Prostate gland (tissue), 2 donors: ENCODE measurements at places on chromosomes 11 and 22. TPM values are rescaled to one million over a fixed set of nuclear protein-coding genes. Genes with fewer than 3 reads are reported as not detected.

APOL6 gene
- total RNA-seq, result 8.7 TPM

DNA sequence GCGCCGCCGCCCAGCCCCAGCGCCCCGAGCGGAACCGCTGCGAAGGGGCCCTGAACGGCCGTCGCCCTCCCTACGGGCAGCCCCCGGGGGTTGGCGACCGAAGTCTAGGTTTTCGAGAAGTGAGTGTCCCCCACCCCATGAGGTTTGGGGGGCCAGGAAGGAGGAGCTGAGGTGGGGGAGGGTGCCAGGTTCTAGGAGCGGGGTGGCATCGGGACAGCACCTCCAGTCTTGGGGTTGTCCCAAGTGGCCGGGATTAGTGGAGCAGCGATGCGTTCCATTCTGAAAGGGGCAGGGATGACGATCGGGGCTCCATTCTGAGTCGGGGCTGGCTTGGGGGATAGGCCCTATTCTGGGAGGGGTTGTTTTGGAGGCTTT, 408 bp downstream of the PPP2R5B start:
- no peaks in the 10 kb centered on the region for H3K27me3 ChIP-seq
- peaks cover 7% of the 10 kb centered on the region for H3K4me1 ChIP-seq
- peak overlapping the region; percentile 97 for H3K4me3 ChIP-seq

- no peak overlapping the region for H3K27ac ChIP-seq
- DNase-seq, result no peak
- no peaks in the 10 kb centered on the region for H3K4me1 ChIP-seq
- no peaks in the 10 kb centered on the region for H3K36me3 ChIP-seq
Measured at GRCh38 chr11:120141768-120142423, 4.0 kb upstream of the TRIM29 start.

GRCh38 chr11:110314366-110315095, 18.1 kb upstream of the RDX start:
- H3K4me3 ChIP-seq, result no peak overlapping the region
- no peaks in the 10 kb centered on the region for H3K27me3 ChIP-seq
- no peak for DNase-seq
- no peaks in the 10 kb centered on the region for H3K4me1 ChIP-seq
- no peak overlapping the region for H3K27ac ChIP-seq

KRTAP5-1 gene
- not detected for total RNA-seq

- H3K27ac ChIP-seq, result no peak overlapping the region
- H3K4me3 ChIP-seq, result no peak overlapping the region
- no peaks in the 10 kb centered on the region for H3K27me3 ChIP-seq
- DNase-seq, result no peak
- H3K36me3 ChIP-seq, result no peaks in the 10 kb centered on the region
Measured at GRCh38 chr22:36274531-36274930, 21.6 kb downstream of the APOL1 start.

GRCh38 chr11:104324276-104324675, 160.3 kb upstream of the PDGFD start:
- H3K4me1 ChIP-seq, result no peaks in the 10 kb centered on the region
- H3K27ac ChIP-seq, result no peak overlapping the region
- no peaks in the 10 kb centered on the region for H3K27me3 ChIP-seq
- H3K4me3 ChIP-seq, result no peak overlapping the region
- DNase-seq, result no peak

DNA sequence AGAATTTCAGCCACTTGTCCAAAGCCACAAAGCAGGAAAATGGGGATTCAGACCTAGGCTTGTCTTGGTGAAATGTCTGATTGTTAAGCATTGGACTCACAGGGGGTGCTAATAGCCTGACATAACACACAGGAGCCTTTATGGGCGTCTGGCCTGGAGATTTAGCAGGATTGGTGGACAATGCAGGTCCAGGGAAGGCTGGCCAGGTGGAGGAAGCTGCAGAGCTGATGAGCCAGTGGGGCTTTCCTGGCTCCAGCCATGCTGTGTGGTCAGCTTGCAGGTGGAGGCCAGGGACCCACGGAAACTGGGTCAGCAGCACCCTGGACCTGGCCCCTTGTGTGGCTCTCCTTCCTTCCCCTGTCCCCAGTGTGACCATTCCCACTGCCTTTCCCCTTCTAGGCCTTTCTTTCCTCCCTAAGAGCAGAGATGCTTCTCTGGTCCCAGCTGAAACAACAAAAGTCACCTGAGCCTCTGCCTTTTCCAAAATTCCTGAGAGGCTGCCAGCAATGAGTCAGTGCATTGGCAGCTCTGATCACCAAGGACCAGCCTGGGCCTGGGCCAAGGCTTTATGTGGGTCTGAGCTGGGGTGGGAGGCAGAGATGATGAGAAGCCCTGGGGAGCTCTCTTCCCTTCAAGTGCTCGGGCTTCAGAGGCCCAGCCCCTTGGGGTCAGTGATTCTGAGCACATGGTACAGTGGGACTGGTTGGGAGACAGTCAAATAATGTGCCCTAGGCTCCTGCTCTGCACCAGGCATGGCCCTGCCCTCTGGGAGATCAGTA, 85.2 kb downstream of the CCDC81 start:
- peak overlapping the region; percentile 50 for H3K27ac ChIP-seq
- DNase-seq, result peak; percentile 56
- no peaks in the 10 kb centered on the region for H3K27me3 ChIP-seq
- no peak overlapping the region for H3K4me3 ChIP-seq
- no peaks in the 10 kb centered on the region for H3K36me3 ChIP-seq

GRCh38 chr11:104352036-104352435, 188.1 kb upstream of the PDGFD start:
- no peak for DNase-seq
- no peak overlapping the region for H3K4me3 ChIP-seq
- no peaks in the 10 kb centered on the region for H3K36me3 ChIP-seq

GRCh38 chr22:44618400-44618799, 83.6 kb upstream of the PRR5 start:
- no peak for DNase-seq
- H3K4me3 ChIP-seq, result no peak overlapping the region
- H3K4me1 ChIP-seq, result no peaks in the 10 kb centered on the region
- no peaks in the 10 kb centered on the region for H3K27me3 ChIP-seq
- no peak overlapping the region for H3K27ac ChIP-seq
- no peaks in the 10 kb centered on the region for H3K36me3 ChIP-seq

PCNX3 gene
- total RNA-seq, result 32.0 TPM

DNA sequence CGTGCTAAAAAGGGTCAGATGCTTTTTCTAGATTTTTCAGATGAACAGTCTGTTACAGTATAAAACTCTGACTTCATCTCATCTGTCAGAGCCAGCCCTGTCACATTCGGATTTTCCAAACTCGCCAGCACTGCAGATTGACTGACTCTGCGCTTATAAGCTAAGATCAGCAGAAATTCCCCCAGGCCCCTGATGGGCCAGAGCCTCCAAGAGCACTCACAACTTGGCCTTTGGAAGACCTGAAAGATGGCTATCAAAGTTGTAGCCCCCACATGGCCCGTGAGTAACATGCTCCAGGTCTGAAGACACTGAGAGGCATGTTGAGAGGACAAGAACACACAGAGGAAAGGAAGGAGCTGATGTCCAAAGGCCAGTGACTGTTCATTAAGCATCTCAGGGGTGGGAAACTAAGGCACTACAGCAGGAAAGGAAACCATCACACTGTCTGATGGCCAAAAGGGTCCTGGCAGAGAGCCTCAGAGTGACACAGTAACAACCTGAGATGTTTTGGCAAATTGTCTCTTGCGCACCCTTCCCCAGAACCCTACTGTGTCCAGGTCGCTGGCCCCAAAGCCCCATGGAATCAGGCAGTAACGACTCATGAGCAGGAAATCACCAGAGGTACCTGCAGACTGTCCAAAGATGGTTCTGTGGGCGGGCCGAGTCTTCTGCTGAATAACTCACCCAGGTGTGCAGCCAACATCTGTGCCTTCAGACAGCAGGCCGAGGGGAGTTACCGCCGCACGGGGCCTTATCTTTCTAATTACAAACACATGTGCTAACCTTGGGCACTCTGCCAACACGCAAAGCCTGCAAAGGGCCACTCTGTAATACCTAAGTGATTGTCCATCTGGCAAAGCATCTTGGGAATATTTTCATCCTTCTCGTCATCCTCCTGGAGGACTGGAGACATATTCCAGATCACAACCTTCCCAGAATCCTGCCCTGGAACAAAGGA, 23.6 kb downstream of the HIRA start:
- H3K36me3 ChIP-seq, result no peaks in the 10 kb centered on the region
- no peaks in the 10 kb centered on the region for H3K27me3 ChIP-seq
- peaks cover 9% of the 10 kb centered on the region for H3K4me1 ChIP-seq
- no peak overlapping the region for H3K27ac ChIP-seq
- no peak overlapping the region for H3K4me3 ChIP-seq
- DNase-seq, result no peak

DNA sequence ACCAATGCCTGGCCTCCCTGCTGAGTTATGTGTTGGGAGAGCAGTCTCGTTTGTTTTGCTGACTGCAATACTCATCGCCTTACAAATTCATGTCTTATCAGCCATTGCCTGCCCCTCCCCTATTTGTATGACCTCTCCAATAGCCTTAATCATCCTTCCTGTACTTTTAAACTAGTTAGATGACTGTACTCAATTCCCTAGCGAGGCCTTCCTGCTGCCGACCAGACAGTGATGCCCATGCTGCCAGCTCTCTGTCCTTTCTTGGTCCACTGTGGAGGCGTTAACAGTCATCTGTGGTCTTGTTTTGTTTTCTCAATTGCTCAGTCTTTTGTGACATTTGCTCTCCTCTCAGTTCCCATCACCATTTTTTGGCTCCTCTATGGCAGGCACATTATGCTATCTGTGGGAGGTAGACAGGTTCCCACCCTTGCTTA, 20.3 kb upstream of the YPEL1 start:
- no peak overlapping the region for H3K4me3 ChIP-seq
- H3K4me1 ChIP-seq, result no peaks in the 10 kb centered on the region
- no peak overlapping the region for H3K27ac ChIP-seq
- no peak for DNase-seq
- H3K36me3 ChIP-seq, result no peaks in the 10 kb centered on the region

HEPACAM gene
- not detected for total RNA-seq

- H3K36me3 ChIP-seq, result no peaks in the 10 kb centered on the region
- DNase-seq, result no peak
- H3K4me1 ChIP-seq, result no peaks in the 10 kb centered on the region
- H3K27ac ChIP-seq, result no peak overlapping the region
- H3K4me3 ChIP-seq, result no peak overlapping the region
Measured at GRCh38 chr11:62120431-62120830, 3.4 kb upstream of the INCENP start.

GRCh38 chr11:11263238-11264005, 89.6 kb downstream of the CSNK2A3 start:
- H3K4me1 ChIP-seq, result no peaks in the 10 kb centered on the region
- H3K36me3 ChIP-seq, result no peaks in the 10 kb centered on the region
- no peak overlapping the region for H3K4me3 ChIP-seq
- H3K27me3 ChIP-seq, result no peaks in the 10 kb centered on the region

GRCh38 chr22:50218153-50218995, 17.6 kb downstream of the SELENOO start:
- no peak overlapping the region for H3K4me3 ChIP-seq
- H3K27me3 ChIP-seq, result no peaks in the 10 kb centered on the region
- H3K36me3 ChIP-seq, result peaks cover 32% of the 10 kb centered on the region
- no peaks in the 10 kb centered on the region for H3K4me1 ChIP-seq
- DNase-seq, result no peak

DNA sequence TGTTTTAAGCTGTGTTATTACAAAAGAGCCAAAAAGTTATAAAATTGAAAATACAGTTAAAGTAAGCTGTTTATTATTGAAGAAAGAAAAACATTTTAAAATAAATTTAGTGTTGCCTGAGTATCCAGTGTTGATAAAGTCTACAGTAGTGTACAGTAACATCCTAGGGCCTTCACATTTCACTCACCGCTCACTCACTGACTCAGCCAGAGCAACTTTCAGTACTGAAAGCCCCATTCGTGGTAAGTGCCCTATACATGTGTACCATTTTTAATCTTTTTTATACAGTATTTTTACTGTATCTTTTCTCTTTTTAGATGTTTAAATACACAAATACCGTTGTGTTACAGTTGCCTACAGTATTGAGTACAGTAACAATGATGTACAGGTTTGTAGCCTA, 35.0 kb downstream of the POLD3 start:
- no peaks in the 10 kb centered on the region for H3K4me1 ChIP-seq
- H3K27ac ChIP-seq, result no peak overlapping the region
- no peak overlapping the region for H3K4me3 ChIP-seq
- no peaks in the 10 kb centered on the region for H3K27me3 ChIP-seq

C11orf91 gene
- not detected for total RNA-seq

KRTAP5-2 gene
- not detected for total RNA-seq

- H3K4me3 ChIP-seq, result no peak overlapping the region
- no peaks in the 10 kb centered on the region for H3K27me3 ChIP-seq
- H3K27ac ChIP-seq, result no peak overlapping the region
- H3K36me3 ChIP-seq, result no peaks in the 10 kb centered on the region
- DNase-seq, result no peak
Measured at GRCh38 chr11:88035271-88035670, 140.0 kb downstream of the RAB38 start.

GRCh38 chr11:86396396-86396795, 21.7 kb downstream of the CCDC81 start:
- no peak for DNase-seq
- no peak overlapping the region for H3K4me3 ChIP-seq
- H3K27me3 ChIP-seq, result no peaks in the 10 kb centered on the region

GRCh38 chr11:46560300-46560991, 33.4 kb downstream of the AMBRA1 start:
- H3K27ac ChIP-seq, result peak overlapping the region; percentile 75
- no peaks in the 10 kb centered on the region for H3K27me3 ChIP-seq
- no peaks in the 10 kb centered on the region for H3K36me3 ChIP-seq
- H3K4me1 ChIP-seq, result no peaks in the 10 kb centered on the region
- DNase-seq, result peak; percentile 22
- H3K4me3 ChIP-seq, result peak overlapping the region; percentile 10

GRCh38 chr11:128251140-128251539, 336.2 kb downstream of the ETS1 start:
- H3K36me3 ChIP-seq, result no peaks in the 10 kb centered on the region
- no peak overlapping the region for H3K4me3 ChIP-seq
- DNase-seq, result no peak

- DNase-seq, result peak; percentile 30
- H3K27ac ChIP-seq, result no peak overlapping the region
- H3K4me3 ChIP-seq, result no peak overlapping the region
- no peaks in the 10 kb centered on the region for H3K36me3 ChIP-seq
Measured at GRCh38 chr11:33687733-33688479, 12.7 kb downstream of the C11orf91 start.

ZFTA gene
- 32.7 TPM for total RNA-seq

DNA sequence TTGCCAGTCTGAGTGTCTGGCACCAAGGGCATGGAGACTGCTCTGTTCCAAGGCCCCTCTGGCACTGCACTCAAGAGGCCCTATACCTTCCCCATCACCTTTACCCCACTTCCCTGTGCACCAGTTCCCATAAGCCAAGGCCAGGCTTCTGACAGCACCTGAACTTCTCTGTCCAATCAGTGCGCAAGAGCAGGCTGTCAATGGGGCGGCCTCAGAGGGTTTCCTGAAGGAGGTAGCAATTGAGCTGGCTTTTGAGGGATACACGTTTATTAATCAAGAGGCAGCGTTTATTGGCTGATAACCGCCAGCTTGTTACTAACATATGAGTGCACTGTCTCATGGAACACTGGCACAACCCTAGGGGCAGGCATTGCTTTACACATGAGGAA, 2.1 kb downstream of the SH3BP1 start:
- H3K4me1 ChIP-seq, result no peaks in the 10 kb centered on the region
- H3K4me3 ChIP-seq, result no peak overlapping the region
- no peaks in the 10 kb centered on the region for H3K27me3 ChIP-seq

NRGN gene
- 1.8 TPM for total RNA-seq
